ENCODE measurements at places on chromosomes 16 and 17. TPM values are rescaled to one million over a fixed set of nuclear protein-coding genes. Genes with fewer than 3 reads are reported as not detected.

Gene TMEM114
- total RNA-seq: 0.79 TPM

Gene TMEM238L
- total RNA-seq: not detected

Gene GP2
- not detected for total RNA-seq

Gene IGSF6
- total RNA-seq: 5.0 TPM

Gene RPS15A
- 894 TPM for total RNA-seq

Gene PPP1R1B
- total RNA-seq: 16.5 TPM

Gene SPATA32
- total RNA-seq: 0.20 TPM

Gene IQCK
- 12.0 TPM for total RNA-seq

DNA sequence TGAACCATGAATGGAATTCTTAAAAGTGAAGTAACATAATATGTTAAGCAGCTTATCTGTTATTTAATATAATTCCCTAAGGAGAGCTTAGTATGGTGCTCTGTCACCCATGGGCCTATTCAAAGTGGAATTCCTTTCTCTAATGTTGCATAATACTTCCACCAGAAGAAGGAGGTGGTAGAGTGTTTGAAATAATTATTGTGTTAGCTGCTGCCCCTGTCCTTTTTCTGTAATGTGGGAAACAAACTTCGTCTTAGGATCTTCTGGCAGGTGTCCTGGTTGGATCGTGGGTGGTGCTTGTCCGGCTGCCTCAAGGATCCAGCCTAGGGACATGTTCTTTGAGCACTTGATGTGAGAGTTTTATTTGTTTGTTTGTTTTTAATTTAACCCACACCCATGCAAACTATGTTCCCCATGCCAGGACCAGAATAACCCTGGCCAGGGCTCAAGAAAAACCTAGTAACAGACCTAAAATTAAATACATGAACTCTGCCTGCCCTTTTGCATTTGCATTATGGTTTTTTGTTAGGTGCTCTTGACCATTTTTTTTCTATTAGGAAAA is 46.1 kb downstream of the ZNRF1 start:
- no peak for DNase-seq

DNA sequence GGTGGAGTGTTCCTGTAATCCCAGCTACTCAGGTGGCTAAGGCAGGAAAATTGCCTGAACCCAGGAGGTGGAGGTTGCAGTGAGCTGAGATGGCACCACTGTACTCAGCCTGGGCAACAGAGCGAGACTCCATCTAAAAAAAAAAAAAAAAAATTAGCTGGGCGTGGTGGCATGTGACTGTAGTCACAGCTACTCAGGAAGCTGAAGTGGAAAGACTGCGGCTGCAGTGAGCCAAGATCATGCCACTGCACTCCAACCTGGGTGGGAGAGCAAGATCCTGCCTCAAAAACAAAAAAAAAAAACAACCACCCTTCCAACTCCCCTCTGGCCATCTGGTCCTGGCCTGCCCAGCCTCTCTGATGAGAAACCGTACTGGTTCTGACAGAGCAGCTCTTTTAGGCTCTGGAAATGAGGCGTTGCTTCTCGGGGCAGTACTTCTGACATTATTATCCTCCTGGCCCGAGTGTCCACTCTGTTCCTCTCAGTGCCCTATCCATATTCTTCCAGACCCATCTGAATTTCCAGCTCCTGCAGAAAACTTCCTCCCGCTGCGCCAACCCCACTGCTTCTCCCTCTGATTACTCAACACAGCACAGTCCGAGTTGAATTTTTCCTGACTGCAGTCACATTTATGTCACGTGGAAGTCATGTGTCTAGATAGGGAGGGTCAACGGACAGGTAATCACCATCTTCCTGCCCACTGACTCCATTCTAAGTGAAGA is 13.3 kb downstream of the GGA2 start:
- no peak for DNase-seq

DNA sequence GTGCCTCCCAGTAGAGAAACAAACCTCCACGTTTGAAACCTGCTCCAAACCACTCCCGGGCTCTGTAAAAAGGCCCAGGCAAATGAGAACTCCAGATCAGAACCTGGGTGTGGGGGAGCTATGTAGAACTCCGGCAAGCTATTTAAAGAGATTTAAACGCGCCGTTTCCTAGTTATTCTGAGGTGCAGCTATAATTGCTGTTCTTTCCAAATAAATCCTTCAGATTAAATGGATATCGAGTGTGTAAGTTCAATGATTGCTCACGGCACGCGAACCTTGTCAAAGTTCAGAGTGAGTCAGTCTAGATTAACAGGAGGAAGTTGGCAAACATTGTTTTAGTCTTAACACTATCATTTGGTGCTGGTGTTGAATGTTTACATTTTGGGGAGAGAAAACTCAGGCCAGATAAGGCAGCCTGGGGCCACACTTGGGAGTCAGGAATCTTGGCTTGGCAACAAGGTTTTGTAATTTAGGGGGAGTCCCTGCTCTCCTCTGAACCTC is 92.9 kb upstream of the SALL1 start:
- no peak for DNase-seq

DNA sequence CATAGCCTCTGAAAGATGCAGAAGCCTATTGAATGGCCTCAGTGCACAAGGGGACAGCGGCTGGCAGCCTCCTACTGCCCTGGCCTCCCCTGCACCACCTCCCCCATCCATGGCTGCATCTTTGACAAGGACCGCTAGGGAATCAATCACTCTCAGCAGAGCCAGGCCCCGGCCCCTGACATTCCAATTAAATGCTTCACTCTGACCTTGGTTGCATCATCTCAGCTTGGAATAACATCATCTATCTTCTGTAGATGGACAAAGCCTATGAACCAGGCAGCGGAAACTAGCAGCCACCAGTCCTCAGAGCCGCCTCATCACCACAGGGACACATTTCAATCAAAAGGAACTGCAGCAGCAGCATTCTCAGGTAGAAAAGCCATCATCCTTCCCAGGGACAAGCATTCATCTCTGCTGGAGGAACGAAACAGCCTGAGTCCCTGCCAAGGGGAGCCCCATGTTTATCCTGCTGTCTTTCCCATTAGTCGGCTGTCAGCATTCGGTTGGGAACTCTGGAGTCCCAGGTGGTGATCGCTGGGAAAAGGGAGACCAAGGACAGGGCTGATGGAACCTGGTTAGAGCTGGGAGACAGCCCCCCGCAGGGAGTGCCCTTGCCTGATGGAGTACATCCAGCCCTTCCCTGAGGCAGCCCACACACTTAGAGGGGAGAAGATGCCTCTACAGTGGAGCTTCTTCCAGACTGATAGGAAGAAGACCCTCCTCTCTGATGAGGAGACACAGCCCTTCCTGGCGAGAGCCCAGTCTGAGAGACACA is 11.5 kb upstream of the TMEM132E start:
- no peak for DNase-seq

DNA sequence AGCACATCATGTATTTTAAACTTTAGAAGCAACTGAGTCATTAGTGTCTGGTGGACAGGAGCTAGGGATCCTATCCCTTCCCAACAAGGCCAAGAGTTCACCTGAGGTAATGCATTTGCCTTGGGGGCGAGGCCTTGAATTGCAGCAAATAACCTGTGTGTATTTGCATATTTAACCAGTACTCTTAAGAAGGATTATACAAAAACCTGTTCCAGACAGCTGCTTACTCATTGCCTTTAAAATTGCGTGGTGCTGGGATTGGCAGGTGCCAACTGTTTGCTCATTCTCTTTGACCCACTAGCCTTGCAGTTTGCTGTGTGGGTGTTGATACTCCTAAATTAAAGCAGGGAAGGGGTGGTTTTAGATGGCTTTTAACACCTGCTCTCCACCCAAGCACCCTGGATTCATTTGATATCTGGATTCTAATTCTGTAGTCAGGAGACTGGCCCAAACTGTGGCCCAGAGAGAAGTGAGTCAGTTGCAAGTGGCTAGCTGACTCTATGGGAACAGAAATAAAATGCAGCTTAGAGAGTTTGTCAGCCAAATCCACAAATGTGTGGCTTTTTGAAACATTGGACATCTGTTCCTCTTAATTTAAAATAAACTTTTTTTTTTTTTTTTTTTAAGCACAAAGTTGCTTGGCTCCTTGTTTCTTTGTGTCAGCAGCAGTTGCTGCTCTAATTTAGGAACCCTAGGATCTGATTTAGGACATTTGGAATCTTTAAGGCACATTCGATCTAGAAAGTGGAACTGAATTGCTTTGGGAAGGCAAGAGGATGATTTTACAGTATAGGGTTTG is 46.9 kb downstream of the TUBD1 start:
- no peak for DNase-seq

GRCh38 chr16:59601452-59601851 is 867.3 kb upstream of the GOT2 start:
- no peak for DNase-seq

- no peak for DNase-seq
Observed at GRCh38 chr17:43967251-43967875, 13.6 kb upstream of the PYY start.

DNA sequence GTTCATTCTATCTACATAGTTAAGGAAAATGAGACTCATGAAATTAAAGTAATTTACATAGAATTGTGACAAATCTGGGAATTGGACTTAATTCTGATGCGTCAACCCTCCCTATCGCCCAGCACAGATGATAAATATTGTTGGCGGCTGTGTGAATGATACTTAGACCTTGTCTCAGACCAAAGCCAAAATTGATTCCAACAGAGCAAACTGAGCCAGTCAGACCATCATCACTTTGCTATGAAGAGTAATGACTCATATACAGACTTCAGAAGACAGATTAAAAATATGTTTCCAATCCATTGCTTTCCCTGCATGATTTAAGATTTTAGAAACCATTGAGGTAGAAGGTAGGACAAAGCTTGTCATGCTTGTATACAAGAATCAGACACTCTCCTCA is 1156.7 kb upstream of the CDH8 start:
- DNase-seq: no peak

- DNase-seq: no peak
Observed at GRCh38 chr17:21157586-21158370, 31.0 kb downstream of the DHRS7B start.

- DNase-seq: no peak
Observed at GRCh38 chr17:48734333-48735061, 5.9 kb upstream of the HOXB13 start.

DNA sequence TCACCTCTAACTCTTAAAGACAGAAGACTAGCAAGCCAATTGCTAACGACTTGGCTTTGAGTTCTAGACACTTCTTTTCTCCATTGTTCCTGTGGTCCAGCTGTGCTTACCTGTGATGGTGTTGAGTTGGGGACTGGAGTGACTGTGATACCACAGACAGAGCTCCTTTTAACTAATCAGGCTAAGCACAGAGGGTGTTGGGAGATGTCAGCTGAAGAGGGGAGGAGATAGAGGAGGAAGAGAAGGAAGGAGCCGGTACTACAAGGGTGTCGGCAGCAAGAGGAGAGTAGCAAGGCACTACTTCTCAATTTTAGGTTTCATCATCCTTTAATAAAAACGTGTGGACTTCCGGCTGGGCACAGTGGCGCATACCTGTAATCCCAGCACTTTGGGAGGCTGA is 5.1 kb upstream of the MYO1D start:
- no peak for DNase-seq

GRCh38 chr17:63407741-63408330 is 38.3 kb downstream of the CYB561 start:
- DNase-seq: no peak

DNA sequence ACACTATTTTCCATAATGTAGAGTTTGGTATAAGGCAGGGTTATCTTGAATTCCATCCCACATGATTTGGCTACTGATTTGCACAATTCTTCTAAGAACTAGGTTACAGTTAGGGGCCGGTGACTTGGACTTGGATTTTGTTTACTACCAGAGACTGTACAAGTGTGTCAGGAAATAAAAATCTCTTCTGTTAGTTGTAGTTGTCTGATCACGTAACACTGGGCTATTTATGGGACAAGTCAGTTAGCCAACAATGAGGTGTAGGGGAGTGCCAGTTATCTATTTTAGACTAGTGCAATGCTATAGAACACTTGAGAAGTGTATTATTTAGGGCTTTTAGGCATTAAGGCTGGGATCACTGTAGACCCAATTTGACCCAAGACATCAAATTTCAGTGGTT is 39.7 kb upstream of the GHDC start:
- DNase-seq: no peak

- DNase-seq: no peak
Observed at GRCh38 chr16:46839986-46840443, 9.0 kb upstream of the C16orf87 start.

- DNase-seq: no peak
Observed at GRCh38 chr16:55384288-55385247, 60.6 kb downstream of the IRX6 start.

DNA sequence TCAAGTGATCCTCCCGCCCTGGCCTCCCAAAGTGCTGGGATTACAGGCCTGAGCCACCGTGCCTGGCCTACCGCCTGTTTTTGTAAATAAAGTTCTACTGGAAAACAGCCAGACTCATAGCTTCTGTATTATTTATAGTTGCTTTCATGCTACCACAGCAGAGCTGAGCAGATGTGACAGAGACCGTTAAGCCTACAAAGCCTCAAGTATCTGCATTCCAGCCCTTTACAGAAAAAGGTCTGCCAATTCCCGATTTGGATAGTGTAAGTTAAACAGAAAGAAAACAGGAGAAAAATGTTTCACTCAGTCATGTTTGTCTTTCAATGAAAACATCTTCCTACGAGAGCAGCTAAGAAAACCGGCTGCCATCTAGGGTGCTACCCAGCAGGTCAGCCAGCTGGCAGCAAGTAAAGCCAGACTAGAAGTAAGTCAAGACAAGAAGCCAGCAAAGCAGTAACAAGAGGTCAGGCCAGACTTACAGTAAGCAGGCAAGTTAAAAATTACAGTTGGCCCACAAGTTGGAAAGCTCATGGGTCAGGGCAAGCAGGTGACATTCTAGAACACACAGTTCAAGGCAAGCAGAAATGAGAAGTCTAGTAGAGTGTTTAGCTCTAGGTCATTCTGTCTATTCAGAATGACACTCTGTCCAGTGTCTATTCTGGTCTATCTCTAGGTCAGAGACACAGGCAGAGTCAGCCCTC is 17.7 kb downstream of the NCBP3 start:
- no peak for DNase-seq

DNA sequence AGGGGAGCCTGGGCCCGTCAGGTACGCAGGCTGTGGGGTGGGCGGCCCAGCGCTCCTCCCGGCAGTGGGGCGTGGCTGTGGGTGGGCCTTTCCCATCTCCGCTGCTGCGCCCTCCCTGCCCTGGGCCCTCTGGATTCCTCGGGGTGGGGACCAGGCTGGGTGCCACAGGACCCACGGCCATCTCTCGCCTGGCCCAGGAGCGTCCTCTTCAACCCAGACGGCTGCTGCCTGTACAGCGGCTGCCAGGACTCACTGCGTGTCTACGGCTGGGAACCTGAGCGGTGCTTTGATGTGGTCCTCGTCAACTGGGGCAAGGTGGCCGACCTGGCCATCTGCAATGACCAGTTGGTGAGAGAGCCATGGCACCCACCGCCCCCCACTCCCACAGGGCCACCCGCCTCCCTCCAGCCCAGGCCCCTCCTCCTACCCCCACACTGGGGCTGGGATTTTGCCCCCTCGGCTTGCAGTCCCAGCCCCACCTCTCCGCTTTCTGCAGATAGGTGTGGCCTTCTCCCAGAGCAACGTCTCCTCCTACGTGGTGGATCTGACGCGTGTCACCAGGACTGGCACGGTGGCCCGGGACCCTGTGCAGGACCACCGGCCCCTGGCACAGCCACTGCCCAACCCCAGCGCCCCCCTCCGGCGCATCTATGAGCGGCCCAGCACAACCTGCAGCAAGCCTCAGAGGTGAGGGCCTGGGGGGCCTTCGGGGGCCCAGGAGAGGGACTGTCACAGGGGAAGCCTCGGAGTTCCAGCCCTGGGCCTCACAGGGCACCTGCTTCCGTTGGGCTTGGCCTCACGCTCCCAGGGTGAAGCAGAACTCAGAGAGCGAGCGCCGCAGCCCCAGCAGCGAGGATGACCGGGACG is 17.2 kb downstream of the KATNB1 start:
- no peak for DNase-seq
